ENCODE measurements at places on chromosomes 12 and 14.

GRCh38 chr14:21100931-21101330 is at the start of gene TMEM253:
TMEM253 (plus strand) TSS chr14:21101066; CDS start chr14:21101344, 278 bp downstream.
- no peak for DNase-seq

DNA sequence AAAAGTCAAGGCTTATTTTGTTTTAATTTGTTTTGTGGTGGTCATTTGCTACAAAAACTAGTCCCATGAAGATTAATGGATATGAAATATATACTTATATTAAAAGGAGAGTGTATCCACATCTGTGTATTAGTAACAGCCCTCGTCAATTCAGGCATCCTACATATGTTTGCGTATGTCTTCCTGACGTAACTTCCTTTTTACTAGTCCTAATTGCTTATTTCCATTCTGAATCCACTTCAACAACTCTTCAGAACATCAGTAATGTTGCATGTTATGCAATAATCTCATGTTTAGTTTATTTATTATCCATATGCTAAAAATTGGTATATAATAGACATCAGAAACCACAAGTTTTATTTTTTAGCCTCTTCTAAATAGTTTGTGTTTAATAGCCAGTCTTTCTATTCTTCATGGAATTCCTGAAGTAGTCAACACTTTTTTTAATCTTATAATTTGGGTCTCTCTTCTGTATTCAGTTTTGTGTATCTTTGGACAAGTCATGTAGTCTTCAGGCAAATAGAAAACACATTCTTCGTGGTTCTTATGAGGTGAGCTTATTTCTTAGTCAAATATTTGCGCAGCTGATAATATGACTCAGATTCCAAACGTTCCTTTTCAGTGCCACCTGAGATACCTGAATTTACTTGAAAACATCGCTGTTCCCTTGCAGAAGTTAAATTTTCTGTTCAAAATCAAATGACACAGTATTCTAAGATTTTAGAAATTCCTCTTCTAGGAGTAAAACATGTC is 268.6 kb downstream of the CCDC59 start:
- DNase-seq, result no peak

DNA sequence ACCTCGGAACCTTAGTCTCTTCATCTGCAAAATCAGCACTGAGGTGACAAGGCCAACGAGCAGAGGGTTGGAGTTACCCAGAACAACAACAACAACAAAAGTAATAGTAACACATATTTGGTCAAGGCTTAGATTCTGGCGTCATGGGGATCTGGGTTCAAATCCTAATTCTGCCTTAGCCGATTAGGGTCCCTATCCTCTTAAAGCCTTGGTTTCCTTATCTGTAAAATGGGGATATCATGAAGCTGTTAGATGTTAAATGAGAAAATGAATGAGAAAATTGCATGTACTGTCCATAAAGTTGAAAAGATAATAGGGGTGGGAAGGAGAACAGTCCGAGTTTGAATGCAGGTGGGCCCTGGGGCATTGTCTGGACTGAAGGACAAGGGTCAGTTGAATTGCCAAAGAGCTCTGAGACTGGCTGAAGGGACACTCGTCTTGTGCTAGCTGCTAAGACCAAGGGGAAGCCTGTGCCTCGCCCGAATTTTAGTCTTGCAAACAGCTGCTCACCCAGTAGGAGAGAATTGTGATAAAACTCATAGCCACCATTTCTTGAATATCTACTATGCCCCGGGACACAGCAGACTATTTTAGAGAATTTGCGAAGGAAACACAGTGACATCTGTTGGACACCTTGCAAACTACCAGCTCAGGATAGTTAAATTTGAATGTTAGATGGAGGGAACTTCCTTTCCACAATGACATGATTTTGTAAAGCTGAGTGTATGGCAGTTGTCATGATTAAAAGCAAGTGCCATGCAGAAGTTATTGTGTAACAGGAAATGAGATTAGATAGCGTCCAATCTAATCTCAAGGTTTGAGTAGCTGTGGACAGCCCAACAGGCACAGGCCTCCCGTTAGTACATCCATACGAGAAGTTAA is 6.8 kb upstream of the HNF1A start:
- no peak for DNase-seq

- DNase-seq, result no peak
Measured at GRCh38 chr14:95953111-95953724, 76.6 kb downstream of the TUNAR start.

DNA sequence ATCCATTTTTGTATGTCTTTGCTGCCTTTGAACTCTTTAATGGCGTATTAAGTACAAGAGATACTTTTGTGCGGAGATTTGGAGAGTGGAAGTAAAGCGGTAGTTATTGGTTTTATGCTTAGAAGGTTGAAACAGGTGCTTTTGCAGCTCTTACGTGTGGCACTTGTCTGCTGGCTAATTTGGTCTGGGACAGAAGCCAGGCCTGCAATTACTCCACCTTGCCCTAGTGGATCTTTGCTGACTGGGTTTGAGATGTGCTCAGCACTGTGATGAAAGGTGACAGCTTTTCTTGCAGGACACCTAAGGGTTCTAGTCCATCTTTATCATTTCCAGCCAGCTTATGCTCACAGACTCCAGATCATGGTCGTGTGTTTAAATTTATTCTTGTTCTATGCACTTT is 252.5 kb downstream of the RPL10L start:
- DNase-seq, result no peak

GRCh38 chr12:3755898-3756297 is 3.0 kb upstream of the CRACR2A start:
- DNase-seq, result peak; percentile 62

GRCh38 chr14:100473249-100473648 is 114.0 kb downstream of the BEGAIN start:
- DNase-seq, result no peak

DNA sequence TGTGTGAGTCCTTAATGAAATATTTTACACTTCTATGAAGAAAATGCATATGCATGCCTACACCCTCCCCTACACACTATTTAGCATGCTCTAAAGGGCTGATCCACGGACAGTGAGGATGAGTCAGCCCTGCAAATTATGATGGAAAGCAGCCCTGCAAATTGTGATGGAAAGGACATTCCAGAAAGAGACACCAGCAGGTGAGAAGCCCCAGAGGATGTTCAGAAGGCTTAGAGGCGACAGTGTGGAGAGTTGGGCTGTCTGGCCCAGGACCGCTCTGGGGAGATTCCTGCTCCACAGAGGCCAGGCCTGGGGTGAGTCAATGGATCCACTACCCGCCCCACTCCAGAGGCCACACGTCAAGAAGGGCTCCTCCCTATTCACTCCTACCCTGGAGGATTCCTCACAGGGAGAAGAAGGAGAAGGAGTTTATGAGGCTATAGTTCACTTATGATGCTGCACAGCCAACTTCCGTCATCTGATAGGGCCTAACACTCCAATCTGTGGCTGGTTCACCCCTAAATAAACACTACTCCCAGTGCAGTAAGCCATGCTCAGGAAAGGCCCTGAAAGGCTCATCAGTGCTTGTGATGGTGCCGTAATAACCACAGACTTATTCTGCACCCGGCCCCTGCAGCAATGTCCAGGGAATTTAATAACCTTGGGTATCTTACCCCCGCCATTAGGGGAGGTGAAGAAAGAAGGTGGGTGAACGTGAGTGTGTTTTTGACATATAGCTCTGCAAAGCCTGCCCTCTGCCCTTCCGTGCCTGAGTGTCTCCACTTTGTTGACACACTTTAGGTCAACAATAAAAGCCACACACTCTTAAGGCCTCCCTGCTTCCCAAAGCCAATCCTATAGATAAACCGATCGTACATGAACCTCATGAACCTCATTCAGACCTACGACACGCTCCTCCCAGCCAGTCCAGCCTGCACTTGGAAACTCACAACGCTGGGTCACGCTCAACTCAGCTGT is 46.4 kb downstream of the CLMN start:
- no peak for DNase-seq

- no peak for DNase-seq
Measured at GRCh38 chr12:92706594-92706993, 3.8 kb downstream of the PLEKHG7 start.

- no peak for DNase-seq
Measured at GRCh38 chr12:48787791-48788523, 932 bp downstream of the ADCY6 start.

DNA sequence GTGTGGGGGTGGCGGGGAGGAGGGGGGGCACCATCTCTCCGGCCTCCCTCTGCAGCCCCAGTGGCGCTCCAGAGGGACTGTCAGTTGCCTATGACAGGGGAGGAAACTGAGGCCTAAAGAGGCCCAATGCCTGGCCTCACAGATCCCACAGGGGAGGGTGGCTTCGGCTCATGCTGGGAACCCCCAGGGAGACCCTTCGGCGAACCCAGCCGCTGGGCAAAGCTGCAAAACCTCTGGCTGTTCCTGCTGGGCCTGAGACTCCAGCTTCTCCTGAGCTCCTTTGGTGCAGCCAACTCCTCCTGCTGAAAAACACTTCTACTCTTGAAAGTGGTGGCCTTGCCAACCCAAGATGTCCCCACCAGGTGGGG is 170.1 kb upstream of the RTL1 start:
- DNase-seq, result no peak

DNA sequence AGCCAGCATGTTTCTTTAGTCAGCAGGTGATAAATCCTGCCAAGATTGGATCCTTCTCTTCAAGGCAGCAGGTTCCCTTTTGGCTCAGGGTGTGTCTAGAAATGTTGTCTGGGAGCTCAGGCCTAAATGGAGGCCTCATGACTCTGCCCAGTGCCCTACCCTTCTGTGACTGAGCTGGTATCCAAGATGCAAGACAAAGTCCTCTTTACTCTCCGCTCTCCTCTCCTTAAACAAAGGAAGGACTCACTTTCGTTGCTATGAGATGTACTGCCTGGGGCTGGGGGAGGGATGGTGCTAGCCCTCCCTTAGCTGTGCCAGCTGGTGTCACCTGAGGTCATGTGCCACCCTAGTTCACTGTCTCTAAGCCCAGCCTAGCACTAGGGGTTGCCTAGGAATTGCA is 13.8 kb upstream of the TMPRSS12 start:
- no peak for DNase-seq

DNA sequence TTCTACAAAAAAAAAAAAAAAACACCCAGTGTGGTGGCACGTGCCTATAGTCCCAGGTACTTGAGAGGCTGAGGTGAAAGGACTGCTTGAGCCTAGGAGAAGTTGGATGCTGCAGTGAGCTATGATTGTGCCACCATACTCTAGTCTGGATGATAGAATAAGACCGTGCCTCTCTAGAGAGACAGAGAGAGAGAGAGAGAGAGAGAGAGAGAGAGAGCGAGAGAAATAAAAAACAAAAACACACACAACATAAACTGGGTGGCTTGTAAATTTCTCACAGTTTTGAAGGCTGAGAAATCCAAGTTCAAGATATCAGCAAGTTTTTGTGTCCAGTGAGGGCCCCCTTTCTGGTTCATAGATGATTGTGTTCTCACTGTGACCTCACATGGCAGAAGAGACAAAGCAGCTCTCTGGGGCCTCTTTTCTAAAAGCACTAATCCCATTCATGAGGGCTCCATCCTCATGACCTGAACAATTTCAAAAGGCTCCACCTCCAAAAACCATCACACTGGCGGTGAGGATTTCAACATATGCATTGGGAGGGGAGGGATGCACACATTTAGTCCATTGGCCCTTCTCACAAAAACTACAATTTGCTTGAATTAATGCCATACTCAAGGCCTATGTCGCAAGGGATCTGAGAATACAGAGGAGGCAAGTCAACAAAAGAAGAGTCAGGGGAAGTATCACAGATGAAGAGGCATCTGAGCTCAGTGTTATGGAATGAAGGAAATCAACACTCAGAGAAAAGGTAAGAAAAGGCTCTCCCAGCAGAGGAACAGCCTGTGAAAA is 94.9 kb downstream of the PPM1H start:
- DNase-seq, result no peak

GRCh38 chr14:36986407-36986806 is 186.0 kb downstream of the SLC25A21 start:
- no peak for DNase-seq

DNA sequence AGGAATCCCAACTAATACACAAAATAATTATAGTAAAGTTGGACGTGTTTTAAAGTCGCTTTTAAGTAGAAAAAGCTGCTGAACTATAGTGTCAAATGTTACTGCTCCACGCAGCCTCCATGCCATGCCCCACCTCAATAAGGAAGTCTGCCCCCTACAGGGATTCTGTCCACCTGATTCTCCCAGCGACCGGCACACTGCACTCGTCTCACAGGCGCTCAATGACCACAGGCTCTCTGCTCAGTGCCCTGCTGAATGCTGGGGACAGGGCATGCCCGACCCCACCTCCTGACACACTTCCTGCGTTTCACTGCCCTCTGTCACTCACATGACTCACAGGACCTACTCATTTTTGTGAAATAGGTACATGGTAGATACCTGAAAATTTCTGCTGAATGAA is 48.9 kb downstream of the BDKRB1 start:
- no peak for DNase-seq

DNA sequence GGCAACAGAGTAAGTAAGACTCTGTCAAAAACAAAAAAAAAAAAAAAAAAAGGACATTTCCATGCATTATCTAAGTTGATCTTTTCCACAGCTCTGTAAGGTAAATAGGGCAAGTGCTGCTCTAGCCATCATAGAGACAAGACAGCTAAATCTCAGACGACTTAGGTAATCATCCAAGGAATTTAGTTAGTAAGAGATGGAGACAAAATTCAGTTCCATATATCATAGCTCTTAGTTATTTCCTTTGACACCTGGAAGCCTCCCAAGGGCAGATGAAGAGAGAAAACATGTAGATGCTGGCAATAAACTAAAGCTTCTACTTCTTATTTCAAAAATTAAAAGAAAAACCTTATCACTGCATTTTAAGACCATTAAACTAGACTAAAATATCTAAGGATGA is 48.7 kb downstream of the ST8SIA1 start:
- DNase-seq, result no peak

DNA sequence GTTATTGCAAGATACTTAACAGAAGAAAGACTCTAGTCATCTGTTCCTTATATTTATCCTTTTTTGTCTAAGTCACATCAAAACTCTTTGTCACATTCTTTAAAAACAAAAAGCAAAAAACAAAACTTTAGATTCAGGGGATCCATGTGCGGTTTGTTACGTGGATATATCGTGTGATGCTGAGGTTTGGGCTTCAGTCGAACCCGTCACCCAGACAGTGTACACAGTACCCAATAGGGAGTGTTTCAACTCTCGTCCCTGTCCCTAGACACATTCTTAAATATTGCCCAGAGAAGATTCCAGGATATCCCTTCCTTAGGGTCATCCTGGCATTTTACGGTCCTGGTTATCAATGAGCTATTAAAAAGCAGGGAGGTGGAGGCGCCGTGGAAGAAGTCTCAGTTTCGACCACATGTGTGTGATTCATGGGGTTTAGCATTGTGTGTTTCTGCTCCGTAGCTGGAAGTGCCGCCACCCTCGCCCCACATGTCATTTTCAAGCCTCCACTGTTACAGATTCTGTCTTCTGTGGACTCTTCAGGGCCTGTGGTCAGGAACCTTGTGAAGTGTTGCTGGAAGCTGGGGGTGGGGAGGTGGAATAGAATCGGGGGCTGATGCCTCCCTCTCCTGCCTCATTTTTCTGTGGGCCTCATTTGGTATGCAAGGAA is 19.9 kb downstream of the CCND2 start:
- DNase-seq, result no peak

GRCh38 chr14:50397390-50398188 is 908 bp upstream of the CDKL1 start:
- DNase-seq, result peak; percentile 61

- peak; percentile 89 for DNase-seq
Measured at GRCh38 chr14:54652188-54652587, 85.3 kb downstream of the SAMD4A start.

- no peak for DNase-seq
Measured at GRCh38 chr12:104784592-104784991, 173.5 kb downstream of the SLC41A2 start.

- DNase-seq, result no peak
Measured at GRCh38 chr14:45798659-45799058, 545.7 kb upstream of the MIS18BP1 start.

GRCh38 chr14:68910540-68910939 is 68.6 kb downstream of the ACTN1 start:
- no peak for DNase-seq

Data from psoas muscle (tissue), 8 donors.